ENCODE measurements at places on chromosomes 5 and 9.

DNA sequence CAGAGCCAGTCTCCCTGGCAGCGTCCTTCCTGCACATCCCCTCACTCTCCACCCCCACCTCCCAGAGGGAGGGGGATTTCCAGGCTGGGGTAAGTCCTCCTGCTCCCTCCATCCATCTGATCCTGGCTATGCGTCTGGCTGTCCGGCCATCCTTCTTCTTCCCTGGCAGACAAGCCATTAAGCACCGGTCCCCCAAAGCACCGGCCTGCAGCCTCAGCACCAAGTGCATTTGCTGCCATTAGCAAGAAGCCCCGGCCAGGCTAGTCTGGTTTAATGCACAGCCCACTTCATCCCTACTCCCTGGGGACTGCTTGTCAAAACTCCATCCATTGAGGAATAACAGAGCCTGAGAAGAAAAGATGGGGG lies 208.7 kb upstream of the IER5L start:
- DNase-seq, result no peak

DNA sequence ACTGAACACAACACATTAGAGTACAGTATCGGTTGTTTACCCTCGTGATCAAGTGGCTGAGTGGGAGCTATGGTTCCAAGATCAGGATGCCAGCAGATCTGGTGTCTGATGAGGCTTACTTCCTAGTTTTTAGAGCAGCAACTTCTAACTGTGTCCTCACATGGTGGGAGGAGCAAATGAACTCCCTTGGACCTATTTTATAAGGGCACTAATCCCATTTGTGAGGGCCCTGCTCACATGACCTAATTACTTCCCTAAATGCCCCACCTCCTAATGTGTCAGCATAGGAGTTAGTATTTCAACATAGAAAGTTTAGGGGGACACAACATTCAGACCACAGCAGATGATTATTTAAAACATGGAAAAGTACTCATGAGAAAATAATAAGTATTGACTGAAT lies 111.8 kb downstream of the GCNT1 start:
- no peak for DNase-seq

DNA sequence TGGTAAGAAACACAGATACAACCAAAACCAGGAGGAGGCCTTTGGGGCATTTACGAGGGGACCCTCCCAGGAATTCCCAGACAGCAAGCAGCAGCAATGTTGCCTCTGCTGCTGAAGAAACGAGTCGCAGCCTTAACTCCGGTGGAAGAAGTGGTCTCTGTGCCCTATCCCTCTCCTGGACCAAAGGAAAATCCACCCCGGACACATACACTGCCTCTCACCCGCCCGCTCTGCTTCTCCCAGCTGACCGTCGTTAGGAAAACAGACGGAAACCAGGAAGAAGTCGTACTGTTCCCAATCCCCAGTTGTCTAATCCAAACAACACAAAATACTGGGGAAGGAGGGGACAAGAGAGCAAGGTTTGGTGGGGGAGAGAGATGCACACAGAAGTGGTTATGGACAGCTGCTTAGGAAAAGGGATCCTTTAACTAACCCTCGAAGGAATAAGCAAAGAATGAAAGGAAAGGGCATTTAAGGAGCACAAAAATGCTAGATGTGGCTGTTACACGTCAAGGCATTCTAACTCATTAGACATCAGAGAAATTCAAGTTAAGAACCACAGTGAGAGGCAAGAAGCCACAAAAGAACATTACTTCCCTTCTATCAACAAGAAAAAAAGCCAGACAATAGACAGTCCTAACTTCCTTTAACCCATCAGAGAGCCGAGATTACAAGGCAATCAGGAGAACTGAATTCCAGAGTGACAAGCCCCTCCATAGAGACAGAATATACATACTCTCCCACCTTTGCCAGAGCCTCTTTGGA lies 71.9 kb downstream of the ACTL7B start:
- no peak for DNase-seq

DNA sequence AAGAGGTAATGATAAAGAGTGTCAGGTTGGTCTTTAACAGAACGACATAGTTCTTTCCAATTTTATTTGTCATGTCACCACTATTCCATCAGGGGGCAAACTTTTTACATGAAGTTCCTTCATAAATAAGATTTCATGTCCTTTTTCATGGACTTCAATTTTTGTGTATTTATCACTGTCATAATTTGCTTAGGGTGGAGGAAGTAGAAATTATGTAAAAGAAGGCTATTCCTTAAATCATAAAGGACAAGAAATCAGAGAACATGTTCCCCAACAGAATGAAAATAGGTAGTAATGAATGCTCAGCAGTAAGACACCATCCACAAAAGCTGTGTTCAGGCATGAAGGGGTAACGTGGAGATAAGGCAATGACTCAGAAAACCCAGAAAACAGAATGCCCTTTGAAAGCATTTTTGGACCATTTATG lies 72.7 kb downstream of the ZFAND5 start:
- no peak for DNase-seq

GRCh38 chr9:114086607-114087006 lies 8.5 kb upstream of the AMBP start:
- no peak for DNase-seq

DNA sequence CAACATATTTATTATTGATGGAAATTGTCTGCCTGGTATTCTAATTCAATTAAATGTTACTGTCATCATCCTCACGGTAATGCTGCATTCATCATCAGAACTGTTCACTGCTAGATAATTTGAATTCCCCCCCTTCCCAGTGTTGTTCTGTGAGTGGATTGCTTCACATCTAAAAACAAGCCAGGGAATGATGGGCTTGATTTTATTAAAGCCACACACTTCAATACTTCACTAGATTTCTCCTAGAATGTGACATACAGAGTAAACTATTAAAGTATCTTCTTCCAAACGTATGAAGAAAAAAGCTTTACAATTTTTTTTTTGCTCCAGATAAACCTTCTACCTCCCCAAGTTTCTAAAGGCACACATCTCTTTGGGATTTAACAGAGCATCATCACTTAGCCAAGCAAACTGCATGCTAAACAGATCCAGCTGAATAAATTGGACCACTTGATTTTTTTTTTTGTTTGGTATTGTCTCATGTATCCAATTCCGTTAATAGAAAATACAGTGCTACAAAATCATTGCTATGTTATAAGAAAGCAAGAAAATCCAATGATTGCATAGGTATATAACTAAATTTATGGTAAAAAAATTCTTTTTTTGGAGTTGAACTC lies 692.4 kb downstream of the MTRR start:
- no peak for DNase-seq

GRCh38 chr9:116791326-116791725 lies 104.2 kb downstream of the TRIM32 start:
- DNase-seq, result no peak

DNA sequence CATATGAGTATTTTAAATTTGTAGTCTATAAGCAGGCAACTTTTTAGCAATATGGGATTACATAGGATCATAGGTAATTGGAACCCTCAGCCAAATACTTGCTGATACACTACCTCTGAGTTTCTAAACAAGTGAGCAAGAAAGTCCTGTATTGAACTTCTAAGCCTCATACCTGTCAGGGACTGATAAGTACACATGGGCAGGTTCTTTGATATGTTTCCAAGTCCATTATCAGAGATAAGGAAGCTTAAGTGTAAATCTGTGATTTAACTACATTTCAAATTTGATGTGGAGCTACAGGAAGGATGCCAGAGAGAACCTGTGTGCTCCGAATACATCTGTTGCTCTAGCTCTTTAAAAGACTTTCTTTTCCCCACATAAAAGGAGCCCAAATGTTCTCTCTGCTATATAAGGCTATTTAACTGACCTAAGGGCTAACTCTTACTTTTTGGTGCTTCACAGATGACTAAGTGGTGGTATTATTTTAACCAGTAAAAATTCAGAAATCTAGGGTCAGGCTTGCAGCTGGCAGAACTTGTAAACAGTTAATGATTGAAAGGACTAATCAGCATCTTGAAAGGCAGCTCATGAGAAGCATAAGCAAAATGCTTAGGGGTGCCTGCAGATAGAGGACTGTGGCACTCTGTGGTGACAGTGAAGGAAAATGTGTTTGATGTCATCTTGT lies 228.6 kb downstream of the NR3C1 start:
- DNase-seq, result no peak

- no peak for DNase-seq
These were observed 138.5 kb downstream of the SLC24A2 start for GRCh38 chr9:19650312-19650711.

GRCh38 chr5:161481922-161482321 lies 64.6 kb downstream of the GABRB2 start:
- no peak for DNase-seq

DNA sequence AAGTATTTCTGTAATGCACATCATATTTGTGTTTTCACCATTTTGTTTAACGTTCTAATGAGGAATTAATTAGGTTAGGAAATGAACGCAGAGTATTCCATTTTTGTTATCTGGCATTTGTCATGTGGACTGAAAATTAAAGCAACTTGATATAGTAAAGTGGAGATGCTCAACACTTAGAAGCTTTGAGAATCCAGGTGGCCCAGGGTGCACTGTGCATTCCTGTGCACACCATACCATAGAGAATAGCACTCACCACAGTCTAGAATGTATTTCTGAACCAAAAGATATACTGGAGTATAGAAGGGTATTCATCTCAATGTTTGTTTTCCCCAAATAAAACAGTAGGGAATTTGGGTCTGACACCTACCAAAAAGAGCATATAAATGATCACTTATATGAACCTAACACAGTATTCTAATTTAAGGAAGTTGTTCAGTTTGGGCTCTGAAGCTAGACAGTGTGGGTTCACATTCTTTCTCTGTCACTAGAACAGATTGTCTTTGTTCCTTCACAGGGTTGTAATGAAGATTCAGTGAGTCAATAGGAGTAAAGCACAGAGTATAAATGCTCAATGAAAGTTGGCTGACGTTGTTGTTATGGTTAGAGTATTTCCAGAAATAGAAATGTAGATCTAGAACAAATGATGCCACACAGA lies 125.6 kb upstream of the DMRT1 start:
- DNase-seq, result no peak
